ENCODE measurements at places on chromosomes 3 and 15. TPM values are rescaled to one million over a fixed set of nuclear protein-coding genes. Genes with fewer than 3 reads are reported as not detected.

Gene CTXN2
- total RNA-seq = not detected

Gene PEX11A
- total RNA-seq = 6.4 TPM

Gene GATM
- not detected for total RNA-seq

Gene CCRL2
- 0.62 TPM for total RNA-seq

Gene PTH1R
- total RNA-seq = 12.4 TPM

Gene SPATA12
- total RNA-seq = not detected

Gene ZIC1
- total RNA-seq = not detected

Gene HTR3E
- total RNA-seq = not detected

Gene MAP6D1
- total RNA-seq = 2.7 TPM

Gene ZNF385D
- 2.0 TPM for total RNA-seq

Gene SPTSSB
- total RNA-seq = not detected

Gene GOLGA8J
- not detected for total RNA-seq

Gene BHLHE40
- 13.3 TPM for total RNA-seq
